NCI-H2029 treated with DMSO at 0.1 percent for 48 hours (cell line): ENCODE measurements at places on chromosomes 7 and 10.
A peak's percentile ranks its signal among the peaks of the same experiment; 100 is the strongest.

DNA sequence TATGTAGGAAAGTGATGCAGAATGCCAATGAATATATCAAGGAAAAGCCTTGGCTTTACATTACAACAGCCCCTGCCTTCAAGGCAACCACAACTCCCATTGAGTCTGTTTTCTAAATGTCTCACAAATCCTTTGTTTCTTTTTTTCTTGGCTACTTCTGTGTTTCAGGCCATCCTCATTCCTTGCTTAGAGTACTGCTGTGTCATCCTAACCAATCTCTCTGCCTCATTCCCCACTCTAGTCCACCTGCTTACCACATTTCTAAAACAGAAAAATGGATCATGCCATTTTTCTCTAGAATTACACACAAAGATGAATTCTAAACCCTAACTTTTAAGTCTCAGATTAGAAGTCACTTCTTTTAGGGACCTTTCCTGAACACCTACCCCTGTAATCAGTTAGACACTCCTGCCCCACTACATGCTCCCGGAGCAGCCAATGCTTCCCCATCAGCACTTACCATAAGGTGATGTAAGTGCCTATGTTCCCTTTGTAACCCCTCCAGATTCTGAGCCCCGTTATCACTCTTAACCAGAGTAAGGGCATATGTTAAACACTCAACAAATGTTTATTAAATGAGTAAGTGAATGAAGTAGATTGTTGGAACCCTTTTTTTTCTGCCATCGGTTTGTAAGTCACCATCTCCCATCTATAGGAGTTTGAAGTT is 2.8 kb downstream of the BORCS7 start:
- no peak for DNase-seq

DNA sequence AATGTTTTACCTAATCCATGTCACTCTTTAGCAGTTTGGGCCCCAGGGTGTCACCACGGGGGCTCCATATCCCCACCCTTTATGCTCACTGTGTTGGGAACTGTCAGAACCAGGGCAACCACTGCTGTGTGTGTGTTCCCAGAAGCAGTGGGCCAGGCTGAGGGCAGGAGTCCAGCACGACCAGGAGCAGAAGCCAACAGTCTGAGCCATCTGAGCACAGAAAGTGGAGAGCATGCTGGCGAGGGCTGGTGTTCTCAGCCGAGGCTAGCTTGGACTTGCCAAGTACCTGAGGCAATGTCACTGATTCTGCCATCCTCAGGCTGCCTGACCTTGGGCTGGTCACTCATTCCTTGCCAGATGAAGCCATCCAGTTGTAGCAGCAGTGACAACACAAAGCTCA is 285.0 kb downstream of the BMPER start:
- DNase-seq = no peak

DNA sequence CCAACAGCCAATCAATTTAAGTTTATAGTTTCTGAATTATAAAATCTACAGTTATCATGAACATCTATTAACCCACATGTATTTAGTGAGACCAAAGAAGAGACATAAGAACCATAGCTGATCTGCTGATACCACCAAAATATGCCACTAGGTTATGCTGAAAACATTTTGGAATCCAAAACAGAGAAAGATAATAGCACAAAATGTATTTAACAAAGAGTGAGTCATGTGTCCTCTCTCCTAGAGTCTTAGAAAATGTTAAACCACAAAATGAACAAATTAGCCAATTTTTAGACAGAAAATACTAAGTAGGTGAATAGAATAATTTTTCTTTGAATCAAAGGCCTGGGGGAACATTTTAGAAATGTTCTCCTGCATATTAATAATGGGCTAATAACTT is 527.5 kb downstream of the GPAM start:
- DNase-seq = no peak

GRCh38 chr7:75995996-75996395 is 1.6 kb upstream of the TMEM120A start:
- DNase-seq = no peak

DNA sequence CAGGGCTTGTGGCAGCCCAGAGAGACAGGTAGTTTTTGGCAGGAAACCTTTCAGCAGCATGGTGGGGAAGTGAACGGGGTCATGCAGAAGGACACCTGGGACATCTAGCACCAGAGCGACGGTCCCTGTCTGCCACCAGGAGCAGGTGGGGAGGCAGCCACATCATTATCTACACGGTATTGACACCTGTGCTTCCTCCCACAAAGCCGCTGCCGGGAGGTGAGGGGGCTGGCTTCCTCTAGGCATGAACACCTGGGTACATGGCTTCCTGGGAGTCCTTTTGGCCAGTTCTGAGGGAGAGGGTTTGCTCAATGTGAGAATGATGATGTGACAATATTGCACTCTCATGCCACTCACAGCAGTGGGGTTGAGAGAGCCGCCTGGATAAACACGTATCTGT is 275.2 kb downstream of the ACTR3B start:
- no peak for DNase-seq

- DNase-seq = no peak
Observed at GRCh38 chr10:12729885-12730284, 271.6 kb downstream of the CCDC3 start.

- peak; percentile 52 for DNase-seq
Observed at GRCh38 chr10:129440247-129440646, 26.8 kb upstream of the MGMT start.

DNA sequence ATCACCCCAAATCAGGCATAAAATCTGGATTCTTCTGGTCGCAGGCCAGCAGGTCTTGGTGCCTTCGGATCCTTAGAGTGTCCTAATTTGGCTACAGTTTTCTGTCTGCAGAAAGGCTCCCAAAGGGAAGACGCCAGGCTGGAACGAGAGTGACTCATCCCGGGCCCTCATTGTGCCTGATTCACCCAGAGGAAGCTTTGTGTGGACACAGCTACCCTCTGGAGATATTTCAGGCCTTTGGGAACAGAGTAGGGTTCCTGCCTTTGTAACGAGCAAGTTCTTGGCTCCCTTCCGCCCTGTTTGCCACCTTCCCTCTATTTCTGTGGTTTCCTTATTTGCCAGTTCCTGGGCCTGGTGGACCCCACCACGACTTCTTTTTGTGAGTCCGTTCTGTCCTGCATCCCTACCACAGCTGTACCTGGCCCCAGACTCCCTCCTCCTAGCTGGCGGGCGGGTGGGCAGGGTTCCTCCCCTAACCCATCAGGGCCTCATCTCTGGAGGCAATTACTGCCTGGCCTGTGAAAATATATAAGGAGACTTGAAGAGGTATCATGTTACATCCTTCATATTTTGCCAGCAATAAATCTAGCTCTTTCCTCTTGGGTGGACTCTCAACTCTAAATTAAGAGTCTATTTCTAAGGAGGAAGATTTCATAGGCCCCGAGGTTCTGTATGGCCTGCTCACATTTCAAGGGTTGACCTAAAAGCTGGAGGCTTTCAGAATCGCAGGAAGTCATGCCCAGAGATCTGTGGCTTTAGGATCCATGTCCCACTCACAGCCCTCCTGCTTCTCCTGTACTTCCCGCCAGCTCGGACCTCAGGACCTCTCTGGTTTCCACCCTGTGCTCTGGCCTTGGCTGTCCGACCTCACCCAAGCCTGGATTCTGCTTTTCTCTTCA is 219.2 kb upstream of the ZNF32 start:
- DNase-seq = no peak

DNA sequence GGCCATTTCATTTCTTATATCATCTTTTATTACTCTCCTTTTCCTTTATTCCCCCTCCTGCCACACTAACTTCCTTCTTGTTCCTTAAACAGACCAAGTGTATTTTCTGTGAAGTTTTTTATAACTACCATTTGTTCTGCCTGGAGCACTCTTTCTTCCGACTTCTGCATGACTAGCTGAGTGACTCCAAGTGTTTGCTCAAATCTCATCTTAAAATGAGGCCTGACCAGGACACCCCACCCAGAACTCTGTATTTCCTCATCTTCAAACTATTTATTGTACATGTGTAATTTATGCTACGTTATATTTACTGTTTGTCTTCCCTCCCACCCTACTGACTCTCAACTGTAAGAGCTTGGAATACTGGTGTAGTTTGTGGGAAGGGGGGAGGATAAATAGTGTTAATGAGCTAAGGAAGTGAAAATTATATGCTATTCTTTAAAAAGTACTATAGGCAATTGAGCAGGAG is 3.2 kb downstream of the MINDY3 start:
- DNase-seq = no peak

GRCh38 chr10:23981520-23982309 is 227.2 kb upstream of the KIAA1217 start:
- no peak for DNase-seq

DNA sequence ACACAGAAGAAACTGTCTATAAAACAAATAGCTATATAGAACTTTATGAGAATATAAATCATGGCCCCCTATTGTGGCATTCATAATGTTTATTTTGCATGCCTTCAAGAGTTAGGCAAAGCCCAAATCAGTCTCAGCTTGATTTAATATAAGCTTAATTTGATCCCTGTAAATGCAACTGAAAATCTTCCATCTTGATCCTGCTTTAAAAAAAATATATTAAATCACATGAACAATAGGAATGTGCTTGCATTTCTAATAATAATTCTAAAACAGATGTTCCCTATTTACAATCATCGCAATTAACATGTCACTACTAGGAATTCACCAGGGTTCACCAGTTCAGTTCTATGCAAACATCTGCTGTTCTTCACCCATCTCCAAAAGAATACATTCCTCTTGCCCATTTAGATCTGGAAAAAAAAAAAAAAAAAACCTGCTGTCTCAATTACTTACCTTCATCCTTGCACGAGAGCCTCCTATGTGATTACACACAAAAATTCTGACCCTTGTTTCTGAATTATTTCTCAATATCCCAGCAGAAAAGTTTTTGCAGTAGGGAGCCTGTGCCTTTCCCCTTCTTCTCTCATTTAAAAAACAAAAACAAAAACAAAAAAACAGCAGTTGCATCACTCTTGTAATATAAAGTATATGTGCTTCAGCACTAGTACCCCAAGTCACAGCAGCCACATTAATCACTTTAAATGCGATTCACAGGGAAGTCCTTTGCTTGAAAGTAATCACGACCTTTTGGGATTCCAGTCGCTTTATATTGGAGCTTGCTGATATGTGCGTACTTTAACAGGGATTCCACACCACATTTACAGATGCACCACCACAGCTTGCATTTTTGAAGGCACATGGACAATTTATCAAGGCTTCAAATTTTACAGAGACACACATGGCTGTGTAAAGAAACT is 194.8 kb upstream of the KMT2E start:
- DNase-seq = no peak

DNA sequence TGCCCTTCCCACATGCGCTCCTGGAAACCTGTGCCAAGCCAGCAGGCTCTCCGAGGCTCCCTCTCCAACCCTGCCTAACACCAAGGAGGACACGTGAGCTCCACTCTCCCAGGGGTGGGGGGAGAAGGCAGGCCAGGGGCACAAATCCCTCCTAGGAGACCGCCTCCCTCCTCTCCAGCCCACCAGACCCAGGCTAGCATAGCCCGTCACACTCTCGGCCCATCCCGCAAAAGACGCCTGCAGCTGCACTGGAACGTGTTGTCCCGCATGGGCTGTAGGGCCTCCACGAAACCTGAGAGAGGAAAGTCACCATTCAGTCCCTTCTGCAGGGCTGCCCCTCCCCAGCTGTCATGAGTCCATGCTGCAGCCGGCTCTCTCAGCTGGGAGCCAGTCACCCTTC is 126.3 kb downstream of the MAD1L1 start:
- DNase-seq = no peak

DNA sequence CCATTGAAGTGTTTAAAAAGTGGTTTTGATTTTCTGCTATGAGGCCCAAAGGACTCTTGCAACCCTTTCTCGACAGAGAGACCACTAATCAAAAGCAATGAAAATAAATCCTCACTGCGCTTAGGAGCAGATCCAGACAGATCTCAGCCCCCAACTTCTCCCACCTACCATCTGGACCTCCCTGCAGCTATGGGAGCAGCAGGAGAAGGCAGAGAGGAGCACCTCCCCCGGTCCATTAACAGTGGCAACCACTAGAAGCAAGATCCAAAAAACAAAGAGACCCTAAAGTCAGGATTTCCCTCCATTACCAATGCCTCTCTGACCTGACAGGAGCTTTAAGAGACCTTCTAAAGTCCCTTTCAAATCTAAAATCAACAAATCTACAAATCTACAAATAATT is 99.0 kb upstream of the LSM8 start:
- no peak for DNase-seq

DNA sequence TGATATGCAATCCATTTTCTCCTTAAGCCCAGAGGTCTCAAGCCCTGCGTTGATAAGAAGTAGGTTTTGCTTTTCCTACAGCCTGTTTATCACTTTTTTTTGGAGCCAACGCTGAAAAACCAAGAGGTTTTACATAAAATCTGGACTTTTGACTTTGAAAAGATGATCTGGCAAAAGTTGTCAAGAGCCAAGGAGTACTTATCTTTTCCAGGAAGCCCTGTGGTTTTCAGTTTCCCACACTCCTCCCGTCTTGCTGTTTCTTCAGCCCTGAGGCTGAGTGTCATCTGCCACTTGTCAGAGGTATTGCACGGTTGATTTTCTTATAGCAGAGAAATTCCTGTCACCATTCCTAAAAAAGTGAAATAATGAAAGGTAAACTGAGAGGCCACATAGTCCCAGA is 108.7 kb downstream of the TYW1 start:
- DNase-seq = no peak

- DNase-seq = no peak
Observed at GRCh38 chr10:66637273-66638036, 288.4 kb upstream of the LRRTM3 start.

GRCh38 chr10:114096864-114097263 is 53.2 kb downstream of the ADRB1 start:
- DNase-seq = no peak

DNA sequence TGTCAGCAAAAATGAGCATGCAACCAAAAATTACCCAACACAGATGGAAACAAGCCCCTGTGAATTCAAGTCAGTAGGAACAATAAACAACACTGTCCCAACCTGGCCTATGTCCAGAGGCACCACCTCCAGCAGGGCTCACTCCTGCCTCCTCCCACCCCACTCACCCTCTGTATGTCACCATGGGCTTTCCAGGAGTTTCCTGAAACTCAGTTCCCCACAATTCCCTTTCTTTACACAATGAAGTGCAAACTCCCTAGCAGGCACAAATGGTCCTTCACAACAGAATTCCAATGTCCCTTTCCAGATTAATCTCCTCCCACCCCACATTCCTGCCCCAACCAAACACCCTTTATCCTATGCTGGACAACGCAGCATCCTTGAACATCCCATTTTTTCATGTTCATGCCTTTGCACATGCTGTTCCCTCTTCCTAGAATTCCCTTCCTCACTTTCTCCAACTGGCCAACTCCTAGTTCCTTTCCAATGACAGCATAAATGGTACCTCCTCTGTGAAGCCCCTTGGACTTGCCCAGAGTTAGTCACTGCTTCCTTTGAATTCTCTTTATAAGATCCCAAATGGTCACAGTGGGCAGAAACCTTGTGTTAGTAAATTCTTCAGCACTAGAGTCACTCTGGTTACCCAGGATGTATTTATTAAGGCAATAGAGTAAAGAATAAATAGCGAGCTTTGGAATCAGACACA is 157.5 kb downstream of the SLIT1 start:
- no peak for DNase-seq
